ENCODE measurements at places on chromosomes 2 and 18.
A peak's percentile ranks its signal among the peaks of the same experiment; 100 is the strongest.

- peak; percentile 41 for DNase-seq
Measured at GRCh38 chr2:165794536-165794928, 485 bp upstream of the GALNT3 start.

DNA sequence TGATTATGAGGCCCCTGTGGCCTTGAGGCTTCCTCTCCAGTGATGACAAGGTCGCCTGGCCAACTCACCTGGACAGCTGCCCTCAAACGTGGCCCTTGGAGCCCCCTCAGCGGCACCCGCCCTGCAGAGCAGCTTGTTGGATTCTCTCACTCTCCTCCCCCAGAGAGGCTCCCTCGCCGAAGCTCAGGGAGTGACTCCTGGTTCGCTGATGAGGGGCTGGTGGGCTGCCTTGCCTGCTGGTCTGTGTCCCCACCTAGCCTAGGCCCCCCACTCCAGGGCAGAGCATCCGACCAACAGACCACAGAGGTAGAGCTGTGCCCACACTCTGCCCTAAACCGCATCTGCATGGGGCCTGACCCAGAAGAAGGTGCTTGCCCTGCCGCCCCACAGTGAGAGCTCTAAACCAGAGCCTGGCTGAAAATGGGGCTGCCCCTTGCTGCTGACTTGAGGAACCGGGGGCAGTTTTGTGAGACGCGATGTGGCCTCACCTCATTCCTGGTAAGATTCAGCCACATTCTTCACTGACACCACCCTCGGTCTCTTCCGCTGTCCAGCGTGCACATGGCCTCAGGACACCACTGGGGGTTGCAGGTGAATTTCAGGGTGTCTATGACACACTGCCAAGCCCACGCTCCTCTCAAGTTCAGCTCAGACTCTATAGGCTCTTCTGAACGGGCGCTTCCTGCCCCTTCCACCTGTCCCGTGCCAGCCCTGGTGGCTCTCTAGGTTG lies 131.6 kb downstream of the CABLES1 start:
- DNase-seq: no peak

GRCh38 chr2:64952511-64953482 lies 36.4 kb upstream of the SLC1A4 start:
- peak; percentile 88 for DNase-seq

DNA sequence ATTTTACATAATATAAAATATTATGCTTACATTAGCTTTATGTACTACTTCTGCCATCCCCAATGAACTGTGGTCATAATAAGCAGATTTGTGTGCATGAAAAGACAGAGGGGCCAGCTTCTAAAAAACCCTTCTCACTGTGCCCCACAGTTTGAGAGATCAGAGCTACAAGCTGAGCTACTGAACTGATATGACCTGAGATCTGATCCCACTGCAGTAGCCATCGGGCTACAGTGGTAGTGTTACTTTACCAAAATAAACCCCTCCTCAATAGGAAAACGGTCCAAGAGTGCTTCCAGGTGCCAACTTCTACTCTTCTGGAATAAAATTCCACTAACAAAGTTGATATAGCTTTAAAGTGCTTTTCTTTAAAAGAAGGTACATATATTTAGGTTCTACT lies 43.1 kb downstream of the IKZF2 start:
- no peak for DNase-seq

GRCh38 chr2:101337877-101338276 lies 29.4 kb upstream of the RNF149 start:
- DNase-seq: peak; percentile 11
